Activated CD8-positive, alpha-beta memory T cell treated with anti-CD3 and anti-CD28 coated beads, Interleukin-2, amount 10 ng/mL, durations not matched to agents 7 days and 5 days (primary cell): ENCODE measurements at places on chromosomes 12 and 14.

DNA sequence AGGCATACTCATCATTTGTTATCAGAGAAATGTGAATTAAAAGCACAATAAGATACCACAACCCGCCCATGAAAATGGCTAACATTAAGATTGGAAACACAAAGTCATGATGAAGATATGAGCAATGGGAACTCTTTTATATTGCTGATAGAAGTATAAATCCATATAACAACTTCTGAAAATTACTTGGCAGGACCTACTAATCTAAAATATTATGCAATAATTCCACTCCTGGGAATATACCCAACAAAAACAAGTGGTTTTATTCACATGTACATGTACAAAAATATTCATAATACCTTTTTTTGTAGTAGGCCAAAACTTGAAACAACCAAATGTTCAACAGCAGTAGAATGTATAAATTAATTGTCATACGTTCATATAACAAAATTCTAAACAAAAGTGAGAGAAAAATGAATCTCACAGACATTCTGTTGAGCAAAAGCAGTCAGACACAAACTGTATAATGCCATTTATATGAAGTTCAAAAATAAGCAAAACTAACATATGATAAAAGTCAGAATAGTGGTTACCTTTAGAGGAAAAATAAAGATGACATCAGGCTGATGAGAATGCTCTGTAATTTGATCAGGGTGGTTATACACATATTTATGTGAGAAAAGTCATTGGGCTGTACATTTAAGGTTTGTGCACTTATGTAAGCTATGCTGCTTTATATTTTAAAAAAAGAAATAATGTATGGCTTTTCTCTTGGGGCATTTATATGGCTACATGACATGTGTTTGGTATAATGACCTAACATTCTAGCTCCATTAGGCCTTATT is 309.2 kb upstream of the KITLG start:
- H3K27me3 ChIP-seq = no peaks in the 10 kb centered on the region
- DNase-seq = no peak
- H3K4me3 ChIP-seq = no peak overlapping the region
- no peaks in the 10 kb centered on the region for H3K4me1 ChIP-seq

DNA sequence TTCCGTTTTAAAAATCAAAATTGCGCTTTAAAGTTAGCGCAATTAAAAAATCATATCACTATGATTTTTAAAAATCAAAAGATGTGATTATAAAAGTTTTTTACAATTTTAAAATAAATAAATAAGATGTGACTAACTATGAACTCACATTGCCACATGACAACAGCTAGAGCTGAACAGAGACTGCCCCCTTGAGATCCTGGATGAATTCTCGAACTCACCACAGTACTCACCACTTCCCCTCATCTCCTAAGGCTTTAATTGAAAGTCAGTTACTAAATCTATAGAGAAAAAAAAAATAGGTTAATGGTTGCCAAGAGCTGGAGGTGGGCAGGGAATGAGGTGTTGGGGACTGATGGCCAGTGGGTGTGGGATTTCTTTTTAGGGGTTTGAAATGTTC is 384.2 kb downstream of the ZFP36L1 start:
- peaks cover 21% of the 10 kb centered on the region for H3K4me1 ChIP-seq
- DNase-seq = no peak
- H3K4me3 ChIP-seq = no peak overlapping the region
- H3K36me3 ChIP-seq = no peaks in the 10 kb centered on the region
- no peaks in the 10 kb centered on the region for H3K27me3 ChIP-seq

DNA sequence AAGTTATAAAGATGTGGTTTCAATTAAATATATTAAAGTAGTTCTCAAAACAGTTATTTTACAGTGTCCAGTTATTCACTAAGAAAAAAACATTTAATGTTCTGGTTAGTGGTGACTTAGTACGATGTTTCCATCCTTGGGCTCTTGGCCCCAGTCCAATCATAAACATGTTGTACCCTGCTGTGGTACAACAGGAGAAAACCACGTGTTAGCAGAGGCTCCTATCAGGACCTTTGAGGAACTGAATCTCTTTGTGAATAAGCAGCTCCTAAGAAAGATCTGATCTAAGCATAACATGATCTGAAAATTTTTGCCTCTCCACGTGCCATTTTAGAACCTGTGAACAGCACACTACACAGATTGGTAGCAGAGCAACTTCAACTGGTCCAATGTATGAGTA is 234.0 kb downstream of the SYT1 start:
- H3K36me3 ChIP-seq = no peaks in the 10 kb centered on the region
- H3K27ac ChIP-seq = no peak overlapping the region
- no peak overlapping the region for H3K4me3 ChIP-seq
- no peaks in the 10 kb centered on the region for H3K4me1 ChIP-seq
- H3K27me3 ChIP-seq = no peaks in the 10 kb centered on the region

- no peak overlapping the region for H3K4me3 ChIP-seq
- peak overlapping the region; percentile 47 for H3K27ac ChIP-seq
- no peak for DNase-seq
- peaks cover 72% of the 10 kb centered on the region for H3K36me3 ChIP-seq
These were observed 19.5 kb downstream of the FAM181A start for GRCh38 chr14:93946541-93947090.

DNA sequence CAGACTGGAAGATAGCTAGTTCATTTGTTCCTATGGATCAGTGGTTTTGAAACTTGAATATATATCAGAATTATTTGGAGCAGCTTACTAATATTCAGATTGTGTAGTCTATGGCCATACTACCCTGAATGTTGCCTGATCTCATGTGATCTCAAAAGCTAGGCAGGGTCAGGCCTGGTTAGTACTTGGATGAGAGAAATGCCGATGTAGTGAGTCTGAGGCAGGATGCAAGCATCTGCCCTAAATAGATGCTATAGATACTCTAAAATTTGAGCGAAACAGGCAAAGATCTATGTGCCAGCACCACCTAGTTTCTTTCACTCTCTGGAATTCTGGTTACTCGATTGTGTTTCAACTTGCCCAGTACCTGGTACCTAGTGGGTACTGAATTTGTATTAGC is 40.9 kb downstream of the FRMD6 start:
- H3K4me3 ChIP-seq = no peak overlapping the region
- H3K36me3 ChIP-seq = no peaks in the 10 kb centered on the region
- no peaks in the 10 kb centered on the region for H3K4me1 ChIP-seq
- H3K27ac ChIP-seq = no peak overlapping the region

- no peaks in the 10 kb centered on the region for H3K27me3 ChIP-seq
- no peak for DNase-seq
- H3K4me3 ChIP-seq = no peak overlapping the region
- peaks cover 14% of the 10 kb centered on the region for H3K4me1 ChIP-seq
- no peak overlapping the region for H3K27ac ChIP-seq
- peaks cover 3% of the 10 kb centered on the region for H3K36me3 ChIP-seq
These were observed 90.7 kb downstream of the ITPK1 start for GRCh38 chr14:93025055-93025454.

GRCh38 chr12:52903855-52904508 is 894 bp downstream of the KRT8 start:
- no peaks in the 10 kb centered on the region for H3K27me3 ChIP-seq
- peaks cover 4% of the 10 kb centered on the region for H3K4me1 ChIP-seq
- peak; percentile 63 for DNase-seq

DNA sequence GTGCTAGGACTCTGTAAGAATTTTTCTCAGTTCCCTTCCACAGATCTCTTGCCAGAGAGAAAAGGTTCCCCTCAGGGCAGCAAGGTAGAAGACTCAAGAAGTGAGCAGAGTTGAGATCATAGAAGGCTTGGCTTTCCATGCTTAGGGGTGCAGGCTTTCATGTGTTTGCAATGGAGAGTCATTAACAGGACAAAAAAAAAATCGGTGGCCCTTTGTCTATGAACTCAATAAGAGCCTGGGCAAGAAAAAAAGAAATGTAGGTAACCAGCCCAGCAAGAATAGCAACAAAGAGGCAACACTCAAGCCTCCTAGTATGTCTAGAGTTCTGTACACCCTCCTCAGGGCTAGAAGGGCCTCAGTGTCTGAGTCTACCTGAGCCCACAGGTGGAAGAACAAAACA is 23.4 kb upstream of the LRP6 start:
- no peaks in the 10 kb centered on the region for H3K36me3 ChIP-seq
- no peak overlapping the region for H3K27ac ChIP-seq
- no peaks in the 10 kb centered on the region for H3K4me1 ChIP-seq
- no peak for DNase-seq
- no peak overlapping the region for H3K4me3 ChIP-seq

- peak overlapping the region; percentile 27 for H3K4me3 ChIP-seq
- H3K36me3 ChIP-seq = peaks cover 11% of the 10 kb centered on the region
- no peaks in the 10 kb centered on the region for H3K27me3 ChIP-seq
These were observed 34.9 kb downstream of the GABARAPL1 start for GRCh38 chr12:10247436-10248058.

GRCh38 chr14:67646131-67646530 is 26.4 kb downstream of the ARG2 start:
- no peak overlapping the region for H3K27ac ChIP-seq
- no peak overlapping the region for H3K4me3 ChIP-seq
- no peaks in the 10 kb centered on the region for H3K27me3 ChIP-seq
- peaks cover 24% of the 10 kb centered on the region for H3K4me1 ChIP-seq
- H3K36me3 ChIP-seq = peaks cover 33% of the 10 kb centered on the region

GRCh38 chr12:41485203-41485602 is 297.1 kb downstream of the PDZRN4 start:
- DNase-seq = no peak
- H3K36me3 ChIP-seq = no peaks in the 10 kb centered on the region
- H3K27ac ChIP-seq = no peak overlapping the region
- peaks cover 7% of the 10 kb centered on the region for H3K27me3 ChIP-seq
- H3K4me3 ChIP-seq = no peak overlapping the region
- H3K4me1 ChIP-seq = no peaks in the 10 kb centered on the region

DNA sequence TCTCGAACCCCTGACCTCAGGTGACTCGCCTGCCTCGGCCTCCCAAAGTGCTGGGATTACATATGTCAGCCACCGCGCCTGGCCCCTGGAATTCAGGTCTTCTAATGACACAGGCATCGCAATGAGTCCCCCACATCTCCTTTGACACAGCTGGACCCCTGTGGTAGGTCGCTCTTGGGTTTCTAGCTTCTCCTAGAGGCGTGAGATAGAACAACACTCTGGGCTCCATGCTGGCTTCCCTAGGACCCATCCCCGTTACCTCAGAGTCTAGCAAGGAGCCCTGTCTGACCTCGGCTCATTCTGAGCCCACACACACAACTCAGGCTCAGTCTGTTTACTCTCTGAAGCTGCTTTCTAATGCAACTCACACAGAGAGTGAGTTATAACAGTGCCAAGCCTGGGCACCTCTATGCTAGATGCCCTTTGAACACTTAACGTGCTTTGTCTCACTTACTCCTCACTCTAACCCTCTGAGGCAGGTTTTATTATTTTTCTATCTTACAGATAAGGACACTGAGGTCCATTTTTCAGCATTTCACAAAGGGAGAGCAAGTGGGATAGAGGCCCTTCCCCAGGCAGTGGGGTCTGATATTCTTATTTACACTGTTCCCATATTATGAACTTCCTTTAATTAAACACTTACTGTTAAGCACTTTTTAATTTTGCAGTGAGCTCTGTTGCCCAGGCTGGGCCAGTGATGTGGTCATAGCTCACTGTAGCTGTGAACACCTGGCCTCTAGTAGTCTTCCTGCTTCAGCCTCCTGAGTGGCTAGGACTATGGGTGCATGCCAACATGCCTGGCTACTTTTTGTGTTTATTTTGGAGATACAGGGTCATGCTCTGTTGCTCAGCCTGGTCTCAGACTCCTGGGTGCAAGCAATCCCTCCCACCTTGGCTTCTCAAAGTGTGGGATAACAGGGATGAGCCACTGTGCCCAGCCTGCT is 40.6 kb upstream of the RBM19 start:
- H3K4me3 ChIP-seq = no peak overlapping the region
- no peak for DNase-seq
- peaks cover 2% of the 10 kb centered on the region for H3K27me3 ChIP-seq
- H3K4me1 ChIP-seq = no peaks in the 10 kb centered on the region

GRCh38 chr12:98724384-98725155 is 79.5 kb downstream of the APAF1 start:
- H3K27ac ChIP-seq = peak overlapping the region; percentile 70
- H3K4me3 ChIP-seq = no peak overlapping the region
- H3K27me3 ChIP-seq = no peaks in the 10 kb centered on the region
- H3K36me3 ChIP-seq = peaks cover 40% of the 10 kb centered on the region
- peaks cover 20% of the 10 kb centered on the region for H3K4me1 ChIP-seq

DNA sequence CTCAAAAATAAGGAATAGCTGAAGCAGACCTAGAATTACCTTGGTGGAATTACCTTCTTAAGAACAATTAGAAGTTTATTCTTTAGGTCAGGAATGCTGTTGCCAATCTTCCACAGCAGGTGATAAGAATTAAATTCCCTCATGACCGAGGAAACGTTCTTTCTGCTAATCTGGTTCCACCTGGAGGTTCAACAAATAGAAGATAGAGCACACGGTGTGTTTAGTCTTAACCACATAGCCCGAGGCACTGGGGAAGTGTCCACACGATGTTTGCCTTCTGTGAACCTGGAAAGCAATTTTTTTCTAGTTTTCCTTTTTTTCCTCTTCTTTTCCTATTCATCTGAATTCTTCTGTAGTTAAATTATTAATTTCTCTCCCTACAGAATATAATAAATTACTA is 906.9 kb downstream of the NRXN3 start:
- no peak for DNase-seq
- no peaks in the 10 kb centered on the region for H3K4me1 ChIP-seq
- H3K27ac ChIP-seq = no peak overlapping the region
- H3K4me3 ChIP-seq = no peak overlapping the region
- H3K36me3 ChIP-seq = no peaks in the 10 kb centered on the region

- no peaks in the 10 kb centered on the region for H3K36me3 ChIP-seq
- no peak for DNase-seq
- peaks cover 54% of the 10 kb centered on the region for H3K27me3 ChIP-seq
- H3K27ac ChIP-seq = no peak overlapping the region
- H3K4me1 ChIP-seq = peaks cover 14% of the 10 kb centered on the region
These were observed 301.6 kb downstream of the CACNA1C start for GRCh38 chr12:2354151-2354991.

DNA sequence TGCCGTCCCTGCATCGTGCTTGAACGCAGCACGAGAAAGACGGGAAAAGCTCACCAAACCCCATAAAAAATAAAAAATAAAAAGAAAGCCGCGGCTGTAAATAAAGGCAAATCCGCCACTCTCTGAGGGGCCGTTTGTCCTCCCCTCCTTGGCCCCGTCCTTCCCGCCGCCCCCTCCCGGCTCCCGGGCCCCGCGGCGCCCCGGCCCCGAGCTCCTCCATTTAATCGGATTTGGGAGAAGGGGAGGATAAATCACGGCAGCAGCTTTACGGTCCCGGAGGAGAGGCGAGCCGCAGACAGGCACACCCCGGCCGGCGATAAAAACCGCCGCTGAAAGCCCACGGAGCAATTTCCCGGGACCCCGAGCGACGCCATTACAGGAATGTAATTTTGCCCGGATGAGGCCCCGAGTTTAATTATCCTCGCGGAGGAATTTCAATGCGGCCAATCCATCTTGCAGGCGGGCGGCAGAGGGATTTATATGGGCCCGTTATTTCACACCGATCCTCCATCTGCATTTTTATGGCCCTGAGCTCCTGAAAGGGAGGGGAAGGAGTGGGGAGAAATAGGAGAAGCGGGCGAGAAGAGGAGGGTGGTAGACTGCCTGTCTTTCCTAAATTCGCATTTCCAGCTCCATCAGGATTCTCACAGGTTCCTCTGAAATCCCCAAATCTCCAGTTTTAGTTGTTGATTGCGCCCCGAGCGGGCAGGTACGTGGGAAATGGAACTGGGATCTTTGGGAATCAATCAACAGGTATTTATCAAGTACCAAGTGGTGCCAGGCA is 1.3 kb upstream of the ATP5MC2 start:
- peaks cover 35% of the 10 kb centered on the region for H3K4me1 ChIP-seq
- DNase-seq = no peak
- peaks cover 15% of the 10 kb centered on the region for H3K36me3 ChIP-seq

- H3K4me3 ChIP-seq = no peak overlapping the region
- no peak overlapping the region for H3K27ac ChIP-seq
- peaks cover 12% of the 10 kb centered on the region for H3K27me3 ChIP-seq
- H3K4me1 ChIP-seq = no peaks in the 10 kb centered on the region
- H3K36me3 ChIP-seq = no peaks in the 10 kb centered on the region
These were observed 156.5 kb upstream of the RMST start for GRCh38 chr12:97306147-97306546.
